A549 treated with CORT108297 at 1 μM for 4 hours (cell line): ENCODE measurements at places on chromosomes 13 and 19. TPM values are rescaled to one million over a fixed set of nuclear protein-coding genes. Genes with fewer than 3 reads are reported as not detected.

CDC42EP5 gene
- not detected in 5 replicates for total RNA-seq

DCLK1 gene
- total RNA-seq: 0.76 to 1.1 TPM (median 0.89 TPM) in 5 replicates

FAM32A gene
- total RNA-seq: 90.8 to 96.7 TPM (median 92.8 TPM) in 5 replicates

ATP1A3 gene
- total RNA-seq: 3.6 to 5.7 TPM (median 5.3 TPM) in 5 replicates

C19orf85 gene
- not detected in 5 replicates for total RNA-seq

APOC4 gene
- not detected in 5 replicates for total RNA-seq

ZNF177 gene
- 0.38 to 0.69 TPM (median 0.57 TPM) in 5 replicates for total RNA-seq

ZFR2 gene
- 0.11 to 0.75 TPM (median 0.20 TPM) in 4 of 5 replicates, not detected in the other for total RNA-seq

ZNF787 gene
- total RNA-seq: 25.4 to 52.9 TPM (median 48.0 TPM) in 5 replicates

SYT3 gene
- 0.37 to 0.63 TPM (median 0.47 TPM) in 5 replicates for total RNA-seq

ZNF577 gene
- total RNA-seq: 0.03 to 0.12 TPM (median 0.08 TPM) in 4 of 5 replicates, not detected in the other

CCDC8 gene
- 0.02 TPM in 1 of 5 replicates, not detected in the others for total RNA-seq

PSG7 gene
- 0.04 to 0.07 TPM (median 0.05 TPM) in 3 of 5 replicates, not detected in the others for total RNA-seq

MATK gene
- 1.3 to 1.9 TPM (median 1.4 TPM) in 5 replicates for total RNA-seq

CDK8 gene
- 11.2 to 13.5 TPM (median 12.6 TPM) in 5 replicates for total RNA-seq

PRTN3 gene
- 0.27 to 0.56 TPM (median 0.34 TPM) in 5 replicates for total RNA-seq

LRRC25 gene
- total RNA-seq: not detected in 5 replicates

ZNF20 gene
- 0.12 to 0.37 TPM (median 0.20 TPM) in 5 replicates for total RNA-seq

ZSCAN5A gene
- 6.0 to 9.0 TPM (median 8.0 TPM) in 5 replicates for total RNA-seq

NPAS1 gene
- 5.3 to 8.6 TPM (median 6.4 TPM) in 5 replicates for total RNA-seq

NBEA gene
- 1.7 to 2.6 TPM (median 2.1 TPM) in 5 replicates for total RNA-seq

IGFL4 gene
- 0.33 to 1.0 TPM (median 0.54 TPM) in 5 replicates for total RNA-seq

GAS6 gene
- 5.8 to 9.2 TPM (median 8.7 TPM) in 5 replicates for total RNA-seq

SOX1 gene
- total RNA-seq: not detected in 5 replicates

CGB7 gene
- 0.40 to 0.86 TPM (median 0.59 TPM) in 5 replicates for total RNA-seq

ZNF135 gene
- not detected in 5 replicates for total RNA-seq

PCDH20 gene
- not detected in 5 replicates for total RNA-seq

LILRA5 gene
- total RNA-seq: not detected in 5 replicates

KLK2 gene
- 0.08 to 0.17 TPM (median 0.15 TPM) in 3 of 5 replicates, not detected in the others for total RNA-seq

ZNF790 gene
- 0.12 to 0.26 TPM (median 0.22 TPM) in 5 replicates for total RNA-seq

OSCAR gene
- total RNA-seq: 0.30 to 0.57 TPM (median 0.36 TPM) in 5 replicates

SHANK1 gene
- total RNA-seq: 0.03 to 0.37 TPM (median 0.21 TPM) in 5 replicates

NLRP7 gene
- not detected in 5 replicates for total RNA-seq

MAMSTR gene
- 0.47 to 0.76 TPM (median 0.61 TPM) in 5 replicates for total RNA-seq

PRR20D gene
- total RNA-seq: not detected in 5 replicates

KASH5 gene
- total RNA-seq: 0.05 to 0.12 TPM (median 0.07 TPM) in 4 of 5 replicates, not detected in the other

CEACAM6 gene
- total RNA-seq: 20.1 to 28.5 TPM (median 24.0 TPM) in 5 replicates

UNC13A gene
- 1.3 to 2.2 TPM (median 1.9 TPM) in 5 replicates for total RNA-seq

SLC25A41 gene
- 0.09 to 0.17 TPM (median 0.15 TPM) in 4 of 5 replicates, not detected in the other for total RNA-seq

FSTL3 gene
- total RNA-seq: 153 to 212 TPM (median 193 TPM) in 5 replicates

LYPD3 gene
- total RNA-seq: 0.27 to 0.62 TPM (median 0.45 TPM) in 5 replicates
